ENCODE measurements at places on chromosomes 6 and 20.

DNA sequence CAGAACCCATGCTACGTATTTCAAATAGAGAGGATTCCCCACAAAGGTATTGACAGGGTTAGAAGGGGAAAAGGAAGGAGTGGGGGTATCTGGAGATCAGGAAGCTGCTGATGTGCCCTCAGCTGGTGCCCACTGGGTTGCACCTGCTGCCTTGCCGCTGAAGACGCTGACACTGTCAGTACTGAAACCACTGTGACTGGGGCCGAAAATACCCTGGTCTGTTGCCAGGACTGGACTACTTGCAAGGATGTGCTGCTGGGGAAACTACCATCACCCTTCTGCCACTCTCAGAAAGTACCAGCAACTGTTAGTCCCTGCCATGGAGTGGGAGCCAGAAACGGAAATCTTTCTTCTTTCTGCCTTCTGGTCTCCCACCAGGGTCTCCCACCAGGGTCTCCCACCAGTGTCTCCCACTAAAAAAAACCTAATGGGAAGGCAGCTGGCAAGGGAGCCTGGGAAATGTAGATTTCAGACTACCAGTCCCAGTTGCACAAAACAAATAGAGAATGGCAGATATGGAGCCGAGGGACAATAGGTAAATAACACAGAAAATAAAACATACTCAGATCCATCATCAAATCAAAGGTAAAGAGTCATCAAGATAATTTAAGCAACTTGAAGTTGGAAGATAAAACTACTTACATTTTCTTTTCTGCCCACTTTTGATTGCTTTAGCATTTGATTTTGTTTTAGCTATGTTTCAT, 204.8 kb downstream of the TPBG start:
- peak; percentile 10 for DNase-seq

- no peak for DNase-seq
These were observed 1.8 kb upstream of the VIP start for GRCh38 chr6:152748843-152749242.

DNA sequence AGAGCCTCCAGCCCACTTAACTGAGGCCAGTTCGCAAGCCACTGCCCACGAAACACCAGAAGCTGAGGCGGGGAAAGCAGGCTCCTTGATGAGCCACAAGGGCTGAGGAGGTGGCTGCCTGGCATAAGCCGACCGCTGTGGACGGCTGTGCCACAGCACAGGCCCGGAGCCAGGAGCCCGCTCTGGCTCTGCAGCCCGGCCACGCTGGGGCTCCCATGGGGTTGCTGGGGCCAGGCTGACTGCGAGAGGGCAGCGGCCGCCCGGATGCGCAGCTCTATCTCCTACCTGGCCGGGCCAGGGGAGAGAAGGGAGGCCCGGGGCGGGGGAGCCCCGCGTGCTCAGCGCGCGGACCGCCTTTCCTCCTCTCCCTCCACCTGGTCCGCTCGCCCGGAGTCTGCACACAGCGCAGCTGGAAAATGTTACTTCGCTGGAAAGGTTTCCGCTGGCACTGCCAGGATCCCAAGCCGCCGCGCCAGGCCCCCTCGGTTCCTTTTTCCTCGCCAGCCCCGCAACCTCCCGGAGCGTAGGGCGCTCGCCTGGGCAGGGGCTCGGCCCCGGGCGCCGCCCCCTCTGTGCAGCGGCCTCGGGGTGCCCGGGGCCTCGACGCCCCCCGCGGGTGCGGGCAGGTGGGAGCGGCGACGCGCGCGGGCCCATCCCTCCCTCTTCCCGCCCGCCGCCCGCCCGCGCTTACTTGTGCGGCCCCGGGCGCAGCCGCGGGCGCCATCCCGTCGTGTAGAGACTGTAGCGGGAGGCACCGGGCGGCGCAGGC, 657 bp downstream of the EMILIN3 start:
- DNase-seq, result peak; percentile 73

GRCh38 chr6:156657296-156657695, 119.9 kb upstream of the ARID1B start:
- DNase-seq, result no peak

GRCh38 chr20:6418732-6419131, 295.9 kb upstream of the FERMT1 start:
- no peak for DNase-seq

DNA sequence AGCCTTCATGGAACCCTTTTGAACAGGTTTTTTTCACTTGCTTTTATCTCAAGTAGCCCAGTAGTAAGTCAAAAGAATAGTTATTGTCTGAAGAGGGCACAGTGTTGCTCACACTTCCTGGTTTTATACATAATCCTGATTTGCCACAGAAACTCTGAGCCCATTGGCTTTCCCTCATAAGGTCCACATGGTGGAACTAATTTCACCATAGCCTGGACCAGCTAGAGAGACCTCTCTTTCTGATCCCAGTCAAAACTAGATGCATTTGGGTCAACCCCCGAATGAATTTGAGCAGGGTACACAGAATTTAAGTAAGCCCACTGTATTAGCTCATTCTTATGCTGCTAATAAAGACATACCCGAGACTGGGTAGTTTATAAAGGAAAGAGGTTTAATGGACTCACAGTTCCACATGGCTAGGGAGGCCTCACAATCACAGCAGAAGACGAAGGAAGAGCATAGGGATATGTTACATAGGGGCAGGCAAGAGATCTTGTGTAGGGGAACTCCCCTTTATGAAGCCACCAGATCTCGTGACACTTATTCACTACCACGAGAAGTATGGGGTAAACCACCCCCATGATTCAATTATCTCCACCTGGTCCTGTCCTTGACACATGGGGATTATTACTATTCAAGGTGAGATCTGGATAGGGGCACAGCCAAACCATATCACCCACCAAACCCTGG, 6.2 kb downstream of the RWDD2A start:
- DNase-seq, result no peak

- DNase-seq, result no peak
These were observed 2.2 kb downstream of the HMGA1 start for GRCh38 chr6:34238585-34239499.

DNA sequence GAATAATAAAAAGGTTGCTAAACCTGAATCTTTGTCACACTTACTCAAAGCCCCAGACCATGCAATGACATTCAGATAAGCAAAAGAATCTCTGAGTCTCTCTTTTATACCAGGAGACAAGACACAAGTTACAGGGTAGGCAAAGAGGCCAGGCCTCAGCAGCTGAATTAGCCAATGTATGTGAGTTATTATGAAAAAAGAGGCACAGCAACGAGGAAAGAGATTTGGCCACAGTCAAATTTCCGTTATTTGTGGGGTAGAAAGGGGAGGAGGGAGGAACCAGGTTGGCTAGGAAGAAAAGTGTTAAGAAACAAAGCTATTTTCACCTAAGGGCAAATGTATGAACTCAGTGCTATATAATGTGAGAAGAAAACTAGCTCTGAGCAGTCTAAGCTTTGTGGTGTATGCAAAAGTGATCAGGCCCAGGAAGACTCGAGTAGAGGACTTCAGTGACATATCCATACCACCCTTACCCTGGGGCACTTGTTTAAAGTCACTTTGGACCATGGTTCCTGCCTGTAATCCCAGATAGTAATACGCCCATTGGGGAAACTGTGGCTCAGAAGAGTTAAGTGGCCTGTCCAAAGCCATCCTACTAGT, 19.1 kb downstream of the IPCEF1 start:
- DNase-seq, result no peak

- DNase-seq, result peak; percentile 73
These were observed 4.5 kb upstream of the TAF8 start for GRCh38 chr6:42045538-42046460.

GRCh38 chr6:31769684-31770371, 7.3 kb downstream of the VWA7 start:
- no peak for DNase-seq

GRCh38 chr6:82017773-82018172, 229.8 kb downstream of the IBTK start:
- DNase-seq, result no peak

DNA sequence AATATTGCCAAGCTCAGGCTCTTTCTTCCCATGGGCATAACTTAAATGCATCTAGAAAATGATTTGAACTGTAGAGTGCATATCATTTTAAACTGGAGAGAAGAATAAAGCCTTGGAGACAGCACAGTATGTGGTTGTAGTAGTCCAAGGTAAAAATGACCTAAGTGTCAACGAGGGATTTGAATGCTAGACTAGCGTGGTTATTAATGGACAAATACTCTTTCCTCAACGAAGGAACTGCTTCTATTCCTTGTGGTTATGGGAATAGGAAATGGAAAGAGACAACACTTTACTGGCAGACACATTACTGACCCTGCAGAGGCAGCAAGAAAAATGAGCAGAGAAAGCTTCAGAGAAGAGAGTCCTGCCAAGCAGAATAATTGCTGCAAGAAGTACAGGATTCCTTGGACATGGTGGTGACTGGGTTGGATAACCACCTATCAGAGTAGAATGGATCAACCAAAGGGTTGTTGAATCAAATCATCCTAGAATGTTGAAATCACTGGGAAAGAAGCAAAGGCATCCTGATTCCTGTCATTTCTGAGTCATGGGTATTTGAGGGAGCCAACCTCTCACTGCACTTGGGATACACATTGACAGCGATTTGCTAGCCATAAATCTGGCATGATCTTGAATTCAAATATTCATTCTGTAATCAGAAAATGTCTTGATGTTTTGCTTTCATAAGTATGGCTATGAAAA, 258.1 kb upstream of the EPHA7 start:
- DNase-seq, result peak; percentile 11

DNA sequence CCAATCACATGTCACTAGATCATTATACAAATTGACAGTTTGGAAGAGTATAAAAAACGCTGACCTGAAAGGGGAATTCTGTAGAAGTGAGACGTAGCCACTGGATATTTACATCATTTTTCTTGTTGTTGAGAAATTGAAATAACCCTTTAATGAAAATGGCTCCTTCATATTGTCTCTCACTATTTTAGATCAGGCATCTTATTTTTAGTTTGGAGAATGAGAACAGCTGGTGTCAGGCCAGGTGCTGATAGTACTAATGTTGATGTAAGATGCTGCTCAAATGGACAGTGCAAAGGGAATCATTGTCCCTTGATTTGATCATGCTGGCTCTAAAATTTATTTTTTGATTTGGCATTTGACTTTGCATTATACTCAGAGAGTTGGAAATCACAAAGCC, 17.4 kb downstream of the NKAIN2 start:
- no peak for DNase-seq
